ENCODE measurements at places on chromosomes 5 and 9.

DNA sequence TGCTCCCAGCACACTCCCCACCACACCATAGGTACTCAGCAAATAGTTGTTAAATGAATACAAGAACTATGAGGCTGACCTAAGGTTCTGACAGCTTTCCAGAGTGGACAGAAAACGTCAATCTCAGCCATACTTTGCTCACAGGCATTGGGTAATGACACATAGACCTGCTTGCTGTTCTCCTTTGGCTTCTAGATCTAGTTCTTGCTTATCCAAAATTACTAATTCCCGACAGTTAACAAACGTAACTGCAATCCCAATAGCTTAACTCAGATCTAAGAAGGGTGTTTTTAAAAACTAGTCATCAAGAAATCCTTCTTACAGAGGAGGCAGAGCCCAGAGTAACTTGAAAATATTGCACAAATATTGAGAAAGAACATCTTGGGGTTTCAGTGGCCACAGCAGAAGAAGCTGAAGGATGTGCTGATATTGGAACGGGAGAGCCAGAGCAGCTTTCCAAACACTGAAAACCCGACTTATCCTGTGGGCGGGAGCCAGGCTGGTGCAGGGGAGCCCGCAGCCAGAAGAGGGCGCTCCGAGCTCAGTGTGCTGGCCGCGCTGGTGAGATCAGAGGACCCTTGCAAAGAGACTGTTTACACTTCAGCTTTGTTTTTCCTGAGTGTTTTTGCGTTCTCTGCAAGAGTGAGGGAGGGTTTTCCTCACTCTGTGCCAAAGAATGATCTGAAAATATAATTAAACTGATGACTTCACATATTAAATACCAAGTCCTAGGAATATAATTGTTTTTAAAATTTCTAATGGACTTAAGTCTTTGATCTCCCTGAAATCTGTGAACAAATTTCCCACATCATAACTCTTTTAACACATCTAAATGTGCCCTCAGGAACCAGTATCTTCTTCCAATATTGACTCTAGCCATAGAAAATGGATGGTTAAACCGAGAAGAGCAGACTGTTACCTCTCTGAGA lies 30.3 kb downstream of the FGF1 start:
- peak; percentile 67 for DNase-seq

GRCh38 chr5:132277971-132278853 lies 16.0 kb upstream of the SLC22A4 start:
- no peak for DNase-seq

- DNase-seq: peak; percentile 4
Observed at GRCh38 chr5:158821331-158821730, 278.4 kb downstream of the EBF1 start.

DNA sequence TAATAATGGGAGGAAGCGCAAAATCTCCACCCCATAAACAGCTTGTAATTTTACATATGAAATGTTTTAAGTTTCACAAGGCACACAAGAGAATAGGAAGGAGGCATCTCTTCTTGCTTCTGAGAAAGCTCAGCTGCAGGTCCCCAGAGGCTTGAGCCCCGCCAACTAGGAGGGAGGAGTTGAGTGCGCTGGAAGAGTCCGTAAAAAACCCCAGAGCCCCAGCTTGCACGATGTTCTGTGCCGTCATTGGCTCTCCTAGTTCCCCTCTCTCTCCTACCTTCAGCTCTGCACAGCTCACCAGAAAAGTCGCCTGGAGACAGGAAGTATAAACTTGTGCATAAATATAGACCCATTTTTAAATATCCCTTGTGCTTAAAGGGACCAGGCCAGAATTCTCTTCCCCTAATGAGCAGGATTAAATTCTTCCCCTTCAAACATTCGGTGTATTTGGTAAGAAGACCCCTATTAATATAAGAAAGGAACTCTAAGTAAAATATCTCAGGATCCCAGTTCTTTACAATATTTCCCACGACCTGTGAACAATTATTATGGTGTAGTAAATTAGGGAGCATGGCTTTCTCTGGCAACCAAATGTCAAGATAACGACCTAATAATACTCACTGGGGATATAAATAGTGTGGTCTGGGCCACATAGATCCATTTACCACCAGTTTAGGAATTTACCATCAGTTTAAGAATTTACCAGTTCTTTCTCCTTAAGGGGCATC lies 13.7 kb downstream of the GLRX start:
- peak; percentile 72 for DNase-seq

DNA sequence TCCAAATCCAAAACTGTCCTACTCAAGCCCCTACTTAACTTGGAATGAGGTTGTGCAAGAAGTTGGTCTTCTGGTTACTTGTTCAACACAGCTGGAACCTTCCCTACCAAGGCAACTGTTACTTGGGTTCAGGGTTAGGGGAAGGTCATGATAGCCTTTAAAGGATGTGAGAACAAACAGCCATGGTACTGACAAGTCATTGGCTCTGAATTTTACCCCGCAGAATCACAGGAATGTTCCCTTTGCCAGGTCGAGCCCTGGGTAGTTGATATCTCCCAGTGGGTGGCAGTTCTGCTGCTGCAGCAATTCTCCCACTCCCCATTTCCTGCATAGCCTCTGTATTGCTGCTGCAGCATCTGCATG lies 396.1 kb upstream of the MPDZ start:
- DNase-seq: no peak

DNA sequence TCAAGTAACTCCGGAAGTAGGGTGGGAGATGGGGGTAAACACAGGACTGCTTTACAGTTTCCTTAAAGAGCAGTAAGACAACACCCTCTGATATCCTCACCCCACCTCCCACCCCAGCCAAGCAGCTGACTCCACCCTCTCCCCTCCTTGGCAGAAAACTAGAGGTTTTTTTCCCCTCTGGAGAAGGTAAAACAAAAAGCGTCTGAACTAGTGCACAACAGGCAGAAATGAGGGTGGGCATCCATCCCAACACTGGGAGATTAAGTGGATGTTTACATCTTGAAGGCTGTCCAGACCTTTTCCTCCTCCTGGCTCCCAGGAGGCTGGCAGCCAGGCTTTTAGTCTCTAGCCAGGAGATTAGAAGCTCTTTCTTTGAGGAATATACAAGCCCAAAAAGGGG lies 13.9 kb upstream of the CTNNAL1 start:
- no peak for DNase-seq

DNA sequence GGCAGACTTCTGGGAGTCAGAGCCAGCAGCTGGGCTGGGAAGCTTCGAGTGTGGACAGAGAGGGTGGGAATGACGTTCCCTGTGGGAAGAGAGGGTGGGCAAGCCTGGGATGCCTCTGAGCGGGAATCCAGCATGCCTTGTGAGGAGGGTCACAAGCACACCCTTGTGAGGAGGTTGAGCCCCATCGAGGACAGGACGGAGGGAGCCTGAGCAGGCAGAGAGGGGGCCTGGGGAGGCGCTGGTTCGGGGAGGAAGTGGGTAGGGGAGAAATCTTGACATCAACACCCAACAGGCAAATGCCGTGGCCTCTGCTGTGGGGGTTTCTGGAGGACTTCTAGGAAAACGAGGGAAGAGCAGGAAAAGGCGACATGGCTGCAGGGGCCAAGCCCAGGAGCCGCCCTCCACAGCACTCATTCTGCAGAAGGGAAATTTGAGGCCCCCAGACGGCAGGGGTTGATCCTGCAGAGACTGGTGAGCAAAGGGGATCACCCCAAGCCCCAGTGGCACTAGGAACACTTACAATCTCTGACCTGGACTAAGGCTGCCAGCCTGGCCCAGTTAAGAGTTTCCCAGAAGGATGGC lies 1.1 kb upstream of the IL13 start:
- DNase-seq: no peak

DNA sequence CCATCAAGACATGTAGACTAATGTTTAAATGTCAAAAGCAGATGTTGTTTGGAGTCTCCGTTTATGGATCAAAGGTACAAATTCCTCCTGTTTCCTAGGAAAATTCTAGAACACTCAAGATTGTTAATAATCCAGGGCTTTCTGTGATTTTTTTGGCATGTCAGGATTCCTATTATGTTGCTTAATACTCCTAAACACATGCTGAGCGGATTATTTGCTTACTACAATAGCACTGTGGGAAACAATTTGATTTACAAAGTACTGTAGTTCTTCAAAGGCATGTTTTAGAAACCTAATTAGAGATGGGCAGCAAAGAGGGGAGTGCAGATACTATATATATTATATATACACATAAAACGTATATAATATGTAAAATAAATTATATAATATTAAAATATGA lies 19.0 kb upstream of the SCAMP1 start:
- DNase-seq: no peak

DNA sequence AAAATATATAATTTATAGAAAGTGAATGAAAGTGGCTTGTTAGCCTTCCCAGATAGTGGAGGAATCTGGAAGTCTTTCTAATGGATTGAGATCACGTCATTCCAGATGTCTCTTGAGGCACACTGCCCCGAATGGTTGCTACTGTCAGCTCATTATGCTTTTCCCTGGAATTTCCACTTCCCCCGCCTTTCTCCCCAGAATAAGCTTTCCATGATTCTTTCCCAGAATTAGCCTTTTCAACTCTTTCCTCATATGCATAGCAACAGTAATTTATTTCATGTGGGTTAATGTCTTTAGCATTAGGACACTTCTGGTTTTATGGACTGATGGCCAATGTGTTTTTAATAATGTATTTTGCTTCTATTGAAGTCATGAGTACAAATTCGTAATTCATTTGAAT lies 81.5 kb downstream of the PALM2AKAP2 start:
- DNase-seq: no peak

- no peak for DNase-seq
Observed at GRCh38 chr5:163508753-163509152, 3.3 kb downstream of the MAT2B start.

- DNase-seq: no peak
Observed at GRCh38 chr5:172798422-172799215, 27.6 kb upstream of the DUSP1 start.

- DNase-seq: no peak
Observed at GRCh38 chr9:113299800-113300292, 3.3 kb downstream of the RNF183 start.

DNA sequence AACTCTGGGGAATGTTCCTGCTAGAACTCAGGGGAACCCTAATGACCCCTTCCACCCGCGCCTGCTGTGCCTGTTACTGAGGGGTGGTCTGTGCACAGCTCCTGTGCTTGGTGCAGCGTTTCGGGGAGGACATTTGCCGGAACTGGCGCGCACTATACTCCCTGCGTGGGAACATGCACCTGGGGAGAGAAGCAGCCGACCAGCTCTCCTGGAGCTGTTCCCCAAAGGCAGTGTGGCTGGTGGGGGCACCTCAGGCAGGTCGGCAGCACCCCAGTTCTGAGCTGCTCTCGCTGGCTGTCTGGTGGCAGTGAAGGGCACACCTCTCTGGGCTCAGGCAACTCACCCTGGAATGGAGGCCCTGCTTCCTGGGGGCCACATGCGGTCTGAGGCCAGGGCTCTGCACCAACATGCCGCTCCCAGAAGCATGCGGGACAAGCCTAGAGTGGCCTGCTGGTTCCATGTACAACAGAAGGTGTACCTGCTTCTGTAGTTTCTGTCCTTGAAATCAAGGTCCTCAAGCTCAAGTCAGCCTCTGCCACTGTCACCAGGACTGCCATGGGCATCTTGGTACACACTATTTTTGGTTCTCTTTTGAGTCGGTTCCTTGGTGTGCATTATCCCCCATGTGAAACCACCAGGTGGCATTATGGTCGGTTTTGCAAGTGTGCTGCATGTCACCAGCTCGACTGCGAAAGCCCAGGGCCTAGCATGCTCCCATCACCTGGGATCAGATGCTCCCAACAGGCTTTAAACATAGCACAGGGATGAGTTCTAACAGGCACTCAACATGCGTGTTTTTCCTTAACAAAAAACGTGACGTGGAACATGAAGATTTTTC lies 7.8 kb upstream of the MRNIP start:
- DNase-seq: peak; percentile 51

- DNase-seq: no peak
Observed at GRCh38 chr5:139147483-139148087, 50.6 kb downstream of the SIL1 start.

DNA sequence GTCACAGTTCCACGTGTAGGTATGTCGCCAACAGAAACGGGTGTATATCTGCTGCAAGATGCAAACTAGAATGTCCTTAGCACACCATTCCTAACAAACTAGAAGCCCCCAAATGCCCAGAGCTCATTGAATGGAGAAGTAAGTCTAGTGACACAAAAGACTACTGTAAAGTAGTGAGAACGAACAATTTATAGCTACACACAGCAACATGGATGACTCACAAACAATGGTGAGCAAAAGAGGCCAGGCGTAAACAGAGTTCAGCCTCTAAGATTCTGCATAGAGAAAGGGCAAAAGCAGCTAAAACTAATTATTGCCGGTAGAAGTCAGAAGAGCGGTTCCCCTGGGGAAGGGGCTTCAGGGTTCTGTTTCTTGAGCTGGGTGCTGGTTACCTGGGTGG lies 74.7 kb downstream of the AMBP start:
- no peak for DNase-seq

GRCh38 chr9:107994648-107995047 lies 505.1 kb upstream of the KLF4 start:
- no peak for DNase-seq

- no peak for DNase-seq
Observed at GRCh38 chr9:132485393-132485792, 75.4 kb downstream of the CFAP77 start.

DNA sequence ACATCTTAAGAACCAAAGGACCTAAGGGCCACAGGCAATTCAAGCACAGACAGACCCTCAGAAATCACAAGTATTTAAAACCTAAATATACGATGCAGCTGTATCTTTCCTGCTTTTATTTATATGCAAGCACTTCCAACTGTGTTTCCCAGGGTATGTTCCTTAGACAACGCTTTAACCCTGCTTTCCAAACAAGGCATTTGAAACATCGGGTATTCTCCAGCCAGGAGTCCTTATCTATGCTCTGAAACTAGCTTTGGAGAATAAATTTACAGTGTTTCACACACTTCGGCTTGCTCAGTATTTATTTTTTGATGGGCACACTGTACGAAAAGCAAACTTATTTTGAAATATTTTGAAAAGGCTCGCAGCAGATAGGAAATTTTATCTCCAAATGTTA lies 13.5 kb downstream of the NR6A1 start:
- no peak for DNase-seq

GRCh38 chr9:20333991-20334390 lies 288.3 kb downstream of the MLLT3 start:
- DNase-seq: no peak

GRCh38 chr9:92057226-92057625 lies 58.0 kb downstream of the SPTLC1 start:
- no peak for DNase-seq

DNA sequence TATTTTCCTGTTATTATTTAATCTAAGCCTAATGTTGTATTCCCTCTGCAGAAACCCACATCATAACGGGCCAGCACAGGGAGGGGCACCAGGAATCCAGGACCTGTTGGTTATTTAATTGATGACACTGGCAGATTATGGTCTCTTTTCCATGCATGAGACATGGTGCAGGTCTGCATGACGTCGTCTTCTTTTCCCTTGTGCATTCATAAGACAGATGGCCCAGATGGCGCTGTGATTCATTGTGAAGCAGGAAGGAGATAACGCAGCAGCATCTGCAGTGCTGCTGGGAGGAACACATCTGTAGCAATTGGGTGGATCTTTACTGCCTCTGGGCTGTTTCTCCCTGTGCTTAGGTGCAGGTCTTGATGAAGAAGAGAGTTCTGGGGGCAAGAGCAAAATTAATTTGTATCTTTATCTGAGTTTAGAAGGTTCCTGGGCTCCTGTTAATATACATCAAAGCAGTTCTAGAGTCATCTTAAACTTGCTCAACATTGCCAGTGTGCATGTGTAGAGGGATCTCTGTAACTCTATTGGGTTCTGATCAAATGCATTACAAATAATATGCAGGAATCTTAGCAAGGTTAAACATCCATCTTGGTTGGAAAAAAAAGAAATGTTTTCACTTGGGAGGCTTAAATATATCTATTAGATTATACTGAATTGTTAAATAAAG lies 176.1 kb downstream of the PCSK1 start:
- DNase-seq: peak; percentile 50
